Fibroblast of villous mesenchyme (primary cell): ENCODE measurements at places on chromosomes 3 and 15. TPM values are rescaled to one million over a fixed set of nuclear protein-coding genes. Genes with fewer than 3 reads are reported as not detected.

DNA sequence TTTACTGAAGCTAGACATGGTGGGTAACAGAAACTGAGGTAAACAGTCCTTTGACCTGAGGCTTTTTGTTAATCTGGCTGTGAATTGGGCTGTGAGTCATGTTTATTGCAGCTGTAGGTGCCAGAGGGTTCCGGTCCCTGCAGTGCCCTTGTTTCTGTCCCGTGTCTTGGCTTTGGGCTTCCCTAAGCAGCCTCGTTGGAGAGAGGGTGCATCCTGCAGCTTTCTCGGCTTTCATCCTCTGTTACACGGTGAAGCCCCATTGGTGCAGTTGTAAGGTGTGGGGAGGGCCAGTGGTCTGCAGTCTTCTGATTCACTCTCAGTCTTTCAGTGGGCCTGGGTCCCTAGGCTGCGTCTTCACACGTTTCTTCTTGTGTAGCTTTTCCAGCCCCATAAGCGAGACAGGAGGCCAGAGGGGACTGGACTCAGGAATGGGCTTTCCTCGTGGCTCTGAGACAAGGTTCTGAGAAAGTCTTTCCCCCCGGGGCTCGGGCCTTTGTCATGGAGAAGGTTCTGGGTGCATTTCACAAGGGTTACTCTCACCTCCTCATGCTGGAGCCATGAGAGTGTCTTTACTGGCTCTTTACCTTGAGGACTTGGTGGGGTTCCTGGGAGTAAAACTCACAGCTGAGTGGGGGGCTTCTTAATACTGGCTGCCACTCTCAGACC lies 33.1 kb downstream of the ASB7 start:
- no peak for DNase-seq

- no peak for DNase-seq
Observed at GRCh38 chr3:38043486-38043885, 4.5 kb downstream of the DLEC1 start.

- DNase-seq: peak; percentile 45
Observed at GRCh38 chr3:171967932-171968678, 71.3 kb upstream of the FNDC3B start.

DNA sequence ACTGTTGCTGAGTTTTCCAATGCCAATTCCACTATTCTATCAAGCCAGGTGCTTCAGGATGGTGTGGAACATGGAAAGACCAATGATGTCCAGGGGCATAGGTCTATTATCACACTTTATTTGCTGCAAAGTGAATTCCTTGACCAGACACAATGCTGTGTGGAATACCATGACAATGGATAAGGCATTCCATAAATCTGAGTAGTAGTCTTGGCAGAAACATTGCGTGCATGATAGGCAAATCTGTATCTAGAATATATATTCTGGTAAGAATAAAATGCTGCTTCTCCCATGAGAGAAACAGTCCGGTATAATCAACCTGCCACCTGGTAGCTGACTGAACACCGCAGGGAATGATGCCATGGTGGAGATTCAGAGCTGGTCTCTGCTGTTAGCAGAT lies 70.0 kb upstream of the ALDH1A3 start:
- no peak for DNase-seq

DNA sequence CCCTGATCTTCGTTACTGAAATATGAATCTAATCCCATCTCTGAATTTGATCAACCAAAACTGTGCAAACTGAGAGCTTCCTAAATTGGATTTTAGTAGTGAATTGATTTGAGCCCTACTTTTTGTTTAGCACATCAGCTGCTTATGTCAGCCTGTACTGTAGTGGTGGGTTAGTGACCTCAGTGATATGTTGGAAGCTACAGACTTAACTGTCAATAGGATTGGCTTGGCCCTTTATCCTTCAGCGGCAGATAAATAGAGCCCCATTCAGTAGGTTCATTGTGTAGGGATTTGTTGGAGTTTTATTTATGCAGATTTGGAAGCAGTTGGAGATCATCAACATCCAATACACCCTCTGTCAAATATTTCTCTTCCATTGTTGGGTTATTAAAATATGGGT lies 409.7 kb downstream of the SOX2 start:
- no peak for DNase-seq

DNA sequence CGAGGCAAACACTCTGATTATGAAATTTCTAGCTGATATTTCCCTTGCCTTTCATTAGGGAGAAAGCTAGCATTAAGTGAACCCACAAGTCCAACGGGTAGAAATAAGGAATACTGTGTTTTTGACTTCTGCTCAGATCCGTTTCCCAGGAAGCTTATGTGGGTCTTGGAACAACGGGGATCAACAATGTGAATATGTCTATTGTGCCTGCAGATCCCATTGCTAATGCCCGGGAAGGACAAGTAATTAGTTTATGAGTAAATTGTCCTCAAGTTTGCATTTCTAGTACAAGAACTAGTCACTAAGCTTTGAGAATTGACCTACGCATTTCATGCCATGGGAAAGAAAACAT lies 236.4 kb downstream of the UACA start:
- no peak for DNase-seq

DNA sequence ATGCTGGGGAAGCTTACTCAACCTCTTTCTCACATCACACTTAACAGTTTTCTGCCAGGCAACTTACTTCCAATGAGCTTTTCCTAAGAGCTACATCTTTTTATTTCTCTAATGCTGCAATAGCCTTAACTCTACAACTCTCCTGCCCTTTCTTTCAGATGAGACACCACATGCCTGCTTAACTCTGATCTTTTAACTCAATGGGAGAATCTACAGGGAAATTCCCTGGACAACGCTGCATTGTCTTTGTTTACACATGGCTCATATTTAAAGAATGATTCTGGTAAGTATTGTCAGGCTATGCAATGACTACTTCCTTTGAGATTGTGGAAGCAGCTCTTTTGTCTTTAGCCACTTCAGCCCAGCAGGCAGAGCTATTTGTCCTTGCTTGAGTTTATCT lies 353.1 kb upstream of the BCHE start:
- peak; percentile 11 for DNase-seq

DNA sequence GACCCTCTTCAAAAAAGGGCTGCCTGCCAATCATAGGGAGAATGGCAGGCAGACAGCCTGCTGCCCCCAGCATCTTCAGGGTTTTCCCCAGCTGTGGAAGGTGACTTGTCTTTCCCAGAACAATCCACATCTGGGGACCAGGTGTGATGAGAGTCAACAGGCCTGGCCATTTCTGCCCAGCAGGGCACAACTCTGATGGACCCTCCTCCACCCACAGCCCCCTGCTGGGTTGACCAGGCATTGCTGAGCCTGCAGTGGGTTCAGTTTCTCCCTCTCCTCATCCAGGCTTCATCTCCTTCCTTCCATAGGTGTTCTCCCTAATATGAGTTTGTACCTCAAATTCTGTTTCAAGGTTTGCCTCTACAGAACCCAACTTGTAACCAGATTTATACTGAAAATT lies 111.0 kb downstream of the MINAR1 start:
- DNase-seq: no peak

- DNase-seq: no peak
Observed at GRCh38 chr3:50146316-50146901, 8.7 kb upstream of the SEMA3F start.

DNA sequence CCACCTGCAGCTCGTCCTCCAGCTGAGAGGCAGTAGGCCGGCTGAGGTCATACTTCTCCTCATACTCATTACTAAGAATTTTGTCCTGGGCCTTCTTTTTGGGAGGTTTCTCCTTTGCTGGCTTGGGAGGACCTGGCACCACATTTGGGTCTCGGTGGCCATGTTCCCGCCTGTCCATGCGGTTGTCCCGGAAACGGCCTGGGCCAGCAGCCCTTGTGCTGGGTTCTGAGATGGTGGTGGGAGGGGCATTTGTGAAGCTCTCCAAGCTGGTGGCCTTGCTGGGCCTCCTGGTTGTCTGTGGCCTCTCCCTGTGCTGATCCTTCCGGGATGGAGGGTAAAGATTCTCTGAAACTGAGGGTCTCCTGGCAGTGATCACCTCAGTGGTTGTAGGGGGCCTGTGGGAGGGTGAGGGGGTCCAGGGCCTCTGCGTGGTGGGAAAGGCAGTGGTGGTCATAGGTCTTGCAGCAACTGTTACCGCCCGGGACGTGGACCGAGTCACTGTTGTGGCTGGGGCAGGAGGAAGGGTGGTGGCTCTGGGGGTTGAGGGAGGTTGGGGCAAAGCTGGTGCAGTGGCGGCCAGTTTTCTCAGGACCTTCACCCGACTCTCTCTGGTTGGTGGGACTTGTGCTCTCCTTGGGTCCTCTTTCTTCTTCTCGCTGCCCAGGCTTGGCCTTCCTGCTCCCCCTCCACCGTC lies 2.5 kb downstream of the CCDC80 start:
- DNase-seq: no peak

The CPNE4 gene
- total RNA-seq: not detected in 2 replicates

The FOXB1 gene
- total RNA-seq: not detected in 2 replicates

The SEMA6D gene
- 3.0 and 17.4 TPM in 2 replicates for total RNA-seq

The PLSCR5 gene
- total RNA-seq: not detected in 2 replicates

The NRG4 gene
- under 0.01 TPM in 2 replicates for total RNA-seq

The PEX5L gene
- total RNA-seq: under 0.01 TPM in 2 replicates

The PLSCR2 gene
- total RNA-seq: 0.43 TPM in 1 of 2 replicates, not detected in the other

The RBM6 gene
- 52.2 and 61.7 TPM in 2 replicates for total RNA-seq
